ENCODE measurements at places on chromosomes 3 and 15. TPM values are rescaled to one million over a fixed set of nuclear protein-coding genes. Genes with fewer than 3 reads are reported as not detected.

DNA sequence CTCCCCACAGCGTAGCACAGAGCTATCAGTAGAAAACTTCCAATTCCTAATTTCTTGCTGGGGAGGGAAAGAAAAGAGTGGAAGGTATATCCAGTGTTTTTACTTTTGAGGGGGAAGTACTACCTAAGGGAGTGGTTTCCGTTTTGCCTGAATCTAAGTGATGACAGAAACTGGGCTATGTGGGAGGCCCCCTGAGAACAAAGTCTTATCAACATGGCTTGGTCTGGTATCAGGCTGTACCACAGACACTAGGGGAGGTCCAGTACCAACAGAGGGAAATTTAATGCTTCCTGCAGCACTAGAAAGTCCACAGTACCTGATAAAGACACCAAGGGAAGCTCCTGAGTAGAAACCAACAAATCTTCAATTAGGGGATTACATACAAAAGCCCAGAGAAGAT is 199.2 kb downstream of the IL5RA start:
- no peak for DNase-seq

DNA sequence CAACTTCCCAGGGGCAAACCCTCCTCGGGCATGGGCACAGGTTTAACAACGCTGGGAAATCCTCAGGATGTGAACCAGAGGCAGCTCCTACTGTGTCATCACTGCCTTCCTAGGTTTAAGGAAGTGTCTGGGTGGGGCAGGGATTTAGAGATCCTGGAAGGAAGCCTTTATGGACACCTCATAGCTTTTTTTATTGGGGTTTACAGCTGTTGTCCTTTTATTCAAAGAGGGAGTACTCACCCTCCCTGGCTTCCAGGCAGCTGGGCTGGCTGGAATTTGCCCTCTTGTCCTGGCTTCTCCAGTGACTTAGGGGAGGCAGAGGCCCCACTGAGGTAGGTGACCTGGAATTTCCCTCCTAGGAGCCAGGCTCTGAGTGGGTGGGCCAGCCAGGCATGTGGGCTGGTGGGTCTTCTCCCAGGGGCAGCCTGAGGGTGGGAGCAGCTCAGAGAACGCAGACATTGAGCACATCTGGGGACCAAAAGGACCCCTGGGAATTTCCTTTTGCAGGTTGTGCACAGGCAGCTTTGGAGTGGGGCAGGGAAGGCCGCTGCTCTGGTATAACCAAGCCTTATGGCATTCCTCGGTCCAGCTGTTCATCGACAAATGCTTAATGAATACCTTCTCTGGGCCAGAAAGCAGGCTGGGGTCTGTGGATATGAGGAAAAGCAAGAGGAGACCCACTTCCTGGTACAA is 13.5 kb upstream of the FAM3D start:
- no peak for DNase-seq

GRCh38 chr3:31567036-31567435 is 34.3 kb downstream of the STT3B start:
- DNase-seq: peak; percentile 33

DNA sequence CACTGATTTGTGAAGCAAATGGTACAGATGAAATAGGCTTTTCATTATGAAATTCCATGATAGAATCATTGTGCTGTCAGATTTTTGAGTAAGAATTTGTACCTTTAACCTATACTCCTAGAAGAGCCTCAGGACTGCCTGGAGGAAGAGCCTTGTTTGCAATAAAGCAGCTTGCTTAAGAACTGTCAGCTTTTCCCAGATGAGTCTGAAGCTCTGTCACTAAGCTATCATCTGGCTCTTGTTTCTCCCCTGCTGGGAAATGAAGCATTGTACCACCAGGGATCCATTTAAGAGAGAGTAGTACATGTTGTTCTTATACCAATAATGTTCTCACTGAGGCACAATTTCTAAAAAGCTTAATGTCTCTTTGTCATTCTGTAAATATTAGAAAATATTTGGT is 85.1 kb upstream of the FLNB start:
- no peak for DNase-seq

DNA sequence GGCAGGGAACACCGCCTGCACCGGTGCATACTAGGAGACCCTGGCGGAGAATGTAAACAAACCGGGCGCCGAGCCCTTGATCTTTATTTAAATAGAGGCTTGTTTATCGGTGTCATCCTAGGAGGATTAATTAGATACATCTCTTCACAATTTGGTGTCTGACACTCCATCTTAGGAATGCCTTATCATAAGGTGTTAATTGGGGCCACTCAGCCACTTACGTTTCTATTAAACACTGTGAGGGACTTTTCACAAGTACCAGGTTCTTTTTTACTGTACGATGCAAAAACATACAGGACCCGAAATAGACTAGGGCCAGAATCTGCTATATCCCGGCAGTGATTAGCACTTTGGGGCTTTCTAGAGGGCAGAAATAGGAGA is 8.0 kb downstream of the EOMES start:
- DNase-seq: peak; percentile 39

Gene EFCAB12
- 6.2 TPM for total RNA-seq

Gene TEX55
- not detected for total RNA-seq

Data from B cell (primary cell).